ENCODE measurements at places on chromosomes 3 and 15.

DNA sequence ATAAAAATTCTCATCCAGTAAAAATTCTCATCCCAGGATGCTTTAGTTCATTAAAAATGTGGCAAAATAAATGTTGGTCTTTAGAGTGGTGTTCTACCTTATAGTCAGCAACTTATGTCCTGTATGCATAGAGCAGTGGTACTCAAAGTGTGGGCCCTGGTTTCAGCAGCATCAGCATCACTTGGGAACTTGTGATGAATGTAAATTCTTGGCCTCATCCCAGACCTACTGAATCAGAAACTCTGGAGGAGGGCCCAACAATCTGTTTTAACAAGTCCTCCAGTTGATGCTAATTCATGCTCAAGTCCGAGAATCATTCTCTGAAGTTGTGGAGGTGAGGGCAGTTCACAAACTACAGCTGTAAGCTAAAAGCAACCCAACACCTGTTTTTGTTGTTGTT is 307.3 kb upstream of the SATB1 start:
- no peak for DNase-seq

DNA sequence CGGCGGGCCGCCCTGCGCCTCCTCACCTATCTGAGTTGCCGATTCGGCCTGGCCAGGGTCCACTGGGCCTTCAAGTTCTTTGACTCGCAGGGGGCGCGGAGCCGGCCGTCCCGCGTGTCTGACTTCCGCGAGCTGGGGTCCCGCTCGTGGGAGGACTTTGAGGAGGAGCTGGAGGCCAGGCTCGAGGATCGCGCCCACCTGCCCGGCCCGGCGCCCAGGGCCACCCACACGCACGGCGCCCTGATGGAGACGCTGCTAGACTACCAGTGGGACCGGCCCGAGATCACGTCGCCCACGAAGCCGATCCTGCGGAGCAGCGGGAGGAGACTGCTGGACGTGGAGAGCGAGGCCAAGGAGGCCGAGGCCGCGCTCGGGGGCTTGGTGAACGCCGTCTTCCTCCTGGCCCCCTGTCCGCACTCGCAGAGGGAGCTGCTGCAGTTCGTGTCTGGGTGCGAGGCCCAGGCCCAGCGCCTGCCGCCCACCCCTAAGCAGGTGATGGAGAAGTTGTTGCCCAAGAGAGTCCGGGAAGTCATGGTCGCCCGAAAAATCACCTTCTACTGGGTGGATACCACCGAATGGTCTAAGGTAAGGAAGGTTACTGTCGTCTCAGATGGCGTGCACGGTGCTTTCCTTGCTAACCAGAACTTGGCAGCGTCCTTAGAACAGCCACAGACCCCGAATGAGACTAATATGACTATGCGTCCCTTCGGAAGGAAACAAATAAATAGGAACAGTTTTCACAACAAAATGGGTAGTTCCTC is 567 bp downstream of the TICRR start:
- DNase-seq: no peak

DNA sequence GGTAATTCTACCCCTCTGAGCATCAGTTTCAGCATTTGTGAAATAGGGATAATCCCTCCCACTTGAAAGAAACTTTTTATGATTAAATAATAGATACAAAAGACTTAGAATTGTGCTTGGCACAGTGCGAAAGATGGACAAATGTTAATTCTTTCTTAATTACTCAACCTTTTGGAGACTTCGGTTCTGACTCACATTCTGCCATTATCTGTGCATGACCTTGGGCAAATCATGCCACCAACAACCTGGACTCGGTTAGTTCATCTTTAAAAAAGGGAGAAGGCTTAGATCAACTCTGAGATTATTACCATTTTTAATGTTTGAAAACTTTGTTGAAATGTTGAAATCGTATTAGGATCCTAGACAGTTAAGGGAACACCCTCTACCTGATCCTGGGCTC is 40.6 kb upstream of the POLR2M start:
- no peak for DNase-seq

GRCh38 chr3:146894406-146894805 is 289.3 kb upstream of the PLSCR5 start:
- no peak for DNase-seq

GRCh38 chr3:141093397-141093796 is 42.2 kb downstream of the SPSB4 start:
- DNase-seq: no peak

- DNase-seq: no peak
Measured at GRCh38 chr3:14295801-14296200, 106.6 kb upstream of the SLC6A6 start.

GRCh38 chr3:38916706-38917105 is 100.7 kb upstream of the SCN10A start:
- no peak for DNase-seq

- DNase-seq: no peak
Measured at GRCh38 chr3:13277196-13277813, 142.8 kb downstream of the NUP210 start.

DNA sequence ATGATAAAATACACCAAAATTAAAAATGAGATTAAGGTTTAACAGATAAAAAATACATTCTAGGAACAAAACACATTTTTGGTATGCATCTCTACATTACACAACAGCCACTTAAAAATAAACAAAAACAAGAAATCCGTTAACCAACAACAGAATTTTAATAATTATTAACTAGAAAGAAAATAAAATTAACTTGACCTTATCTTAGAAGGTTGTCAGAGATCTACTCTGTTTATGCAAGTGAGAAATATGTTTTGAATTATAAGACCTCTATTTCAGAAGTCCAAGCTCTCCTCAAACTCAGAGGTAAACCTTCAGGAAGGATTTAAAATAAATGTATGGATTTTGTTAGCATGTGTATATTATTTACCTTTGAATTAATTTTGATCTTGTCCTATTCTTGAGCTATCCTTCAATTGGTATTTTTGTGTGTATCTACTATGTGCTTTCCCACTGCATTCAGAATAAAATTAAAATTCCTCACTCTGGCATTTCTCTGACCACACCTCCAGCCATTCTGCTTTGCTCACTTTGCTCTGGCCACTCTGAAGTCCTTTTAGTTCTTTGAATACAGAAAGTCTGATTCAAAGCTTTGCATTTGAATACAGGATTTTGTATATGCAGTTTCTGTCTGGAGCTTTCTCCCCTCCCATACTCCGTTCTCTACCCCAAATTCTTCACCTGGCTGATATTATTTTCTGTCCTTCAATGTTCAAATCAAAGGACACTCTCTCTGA is 352.0 kb downstream of the ZBTB20 start:
- no peak for DNase-seq

GRCh38 chr3:105040026-105040622 is 326.6 kb upstream of the ALCAM start:
- DNase-seq: no peak

DNA sequence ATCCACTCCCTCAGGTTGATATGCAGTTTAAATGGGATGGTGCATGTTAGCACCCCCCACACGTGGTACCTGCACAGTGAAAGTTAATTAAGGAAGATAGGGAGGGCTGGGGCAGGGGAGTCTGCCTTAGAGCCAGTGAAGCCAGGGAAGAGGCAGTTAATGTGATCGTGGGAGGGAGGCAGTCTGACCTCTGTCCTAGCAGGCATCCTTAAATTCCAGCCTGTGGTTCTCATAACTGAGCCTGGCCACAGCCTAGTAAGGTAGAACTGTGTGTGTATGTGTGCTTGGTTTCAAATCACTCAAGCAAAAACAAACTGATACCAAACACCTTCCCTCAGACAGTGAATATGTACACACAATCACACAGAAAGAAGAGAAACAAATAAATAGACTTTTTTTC is 319.1 kb upstream of the TLE3 start:
- no peak for DNase-seq

DNA sequence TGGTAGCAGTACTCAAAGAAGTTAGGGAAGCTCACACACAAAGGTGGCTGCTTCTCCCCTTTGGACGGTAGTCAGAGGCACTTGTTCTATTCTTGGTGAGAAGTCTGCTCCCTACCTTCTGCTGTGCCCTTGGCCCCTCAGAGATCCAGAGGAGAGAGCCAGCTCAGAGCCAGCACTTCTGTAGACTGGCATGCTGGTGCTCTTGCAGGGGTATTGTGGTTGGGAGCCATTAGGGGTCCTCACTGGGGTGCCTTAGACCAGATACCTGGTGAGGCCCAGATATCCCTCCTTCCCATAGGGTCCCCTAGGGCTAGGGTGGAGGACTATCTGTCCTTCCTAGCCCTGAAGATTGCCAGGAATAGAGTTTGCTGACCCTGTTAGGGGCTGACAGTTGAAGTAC is 140.6 kb downstream of the EEFSEC start:
- DNase-seq: no peak

- no peak for DNase-seq
Measured at GRCh38 chr3:154123906-154124305, 2.7 kb downstream of the ARHGEF26 start.

DNA sequence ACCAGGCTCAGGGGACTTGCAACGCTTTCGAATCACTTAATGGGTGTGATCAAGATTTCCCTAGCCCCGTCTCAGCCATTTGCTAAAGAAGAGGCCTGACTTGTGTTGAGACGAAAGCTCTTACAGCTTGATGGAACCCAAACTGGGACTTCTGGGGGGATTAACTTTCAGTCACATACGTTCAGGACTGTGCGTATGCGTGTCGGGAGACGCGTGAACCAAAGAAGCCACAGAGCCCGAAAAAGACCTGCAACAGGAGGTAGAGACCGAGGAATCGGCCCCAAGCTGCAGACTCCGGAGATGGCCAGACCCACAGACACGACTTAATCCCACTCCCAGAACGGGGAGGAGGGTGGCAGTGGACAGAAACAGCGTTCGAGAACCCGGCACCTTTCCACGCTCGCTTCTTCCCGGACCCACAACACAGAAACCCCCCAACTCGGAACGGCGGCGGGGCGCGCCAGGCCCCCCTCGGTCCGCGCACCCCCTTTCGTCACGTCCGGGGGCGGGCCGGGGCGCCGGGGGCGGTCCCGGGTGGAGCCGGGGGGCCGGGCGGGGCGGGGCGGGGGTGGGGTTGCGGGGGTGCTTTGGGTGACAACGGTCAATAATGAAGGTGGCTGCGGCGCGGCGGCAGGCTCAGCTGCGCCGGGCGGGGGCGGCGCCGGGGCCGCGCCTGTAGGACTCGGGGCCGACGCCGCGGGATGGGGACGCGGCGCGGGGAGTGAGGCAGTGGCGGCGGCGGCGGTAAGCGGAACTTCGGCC is at the start of gene ATP11B:
TSS of gene ATP11B (plus strand) at position 604 of the 762 bp plus-strand sequence. CDS start 256 bp downstream, outside the sequence.
- peak; percentile 65 for DNase-seq

GRCh38 chr3:115217292-115217677 is 70.2 kb upstream of the ZBTB20 start:
- no peak for DNase-seq

DNA sequence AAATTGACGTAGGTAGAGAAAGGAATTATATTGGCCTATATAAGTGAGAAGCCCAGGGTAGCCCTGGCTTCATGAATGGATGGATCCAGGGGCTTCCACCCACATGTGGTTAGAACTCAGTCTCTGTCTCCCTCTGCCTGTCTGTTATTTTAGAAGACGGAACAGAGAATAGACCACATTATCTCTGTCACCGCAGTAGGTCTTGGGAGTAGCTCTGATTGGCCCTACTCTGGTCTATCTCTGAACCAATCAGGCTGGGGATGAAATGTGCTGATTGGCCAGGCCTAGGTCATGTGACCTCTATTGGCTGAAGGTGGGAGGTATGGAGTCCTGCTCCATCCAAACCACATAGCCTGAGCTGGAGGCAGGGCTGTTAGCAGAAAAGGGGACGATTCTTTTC is 143.0 kb upstream of the PRR23C start:
- no peak for DNase-seq

GRCh38 chr3:168383573-168383972 is 287.8 kb upstream of the GOLIM4 start:
- no peak for DNase-seq

GRCh38 chr3:134315286-134316106 is 58.8 kb downstream of the AMOTL2 start:
- no peak for DNase-seq

DNA sequence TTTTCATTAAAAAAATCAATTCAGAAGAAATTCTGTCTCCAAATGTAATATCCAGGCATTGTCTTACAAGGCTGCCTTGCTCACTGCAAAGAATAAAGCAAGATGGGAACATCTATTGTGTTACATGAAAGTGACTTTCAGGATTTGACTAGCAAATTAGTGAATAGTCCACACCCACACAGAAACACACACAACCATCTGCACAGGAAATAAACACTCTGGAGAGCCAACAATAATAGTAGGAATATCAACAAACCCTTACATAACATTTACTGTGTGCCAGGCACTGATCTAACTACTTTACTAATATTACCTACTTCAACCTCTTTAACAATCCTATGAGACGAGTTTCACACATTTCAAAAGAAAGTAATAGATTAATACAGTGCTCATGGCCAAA is 28.9 kb upstream of the ZNF385D start:
- no peak for DNase-seq

DNA sequence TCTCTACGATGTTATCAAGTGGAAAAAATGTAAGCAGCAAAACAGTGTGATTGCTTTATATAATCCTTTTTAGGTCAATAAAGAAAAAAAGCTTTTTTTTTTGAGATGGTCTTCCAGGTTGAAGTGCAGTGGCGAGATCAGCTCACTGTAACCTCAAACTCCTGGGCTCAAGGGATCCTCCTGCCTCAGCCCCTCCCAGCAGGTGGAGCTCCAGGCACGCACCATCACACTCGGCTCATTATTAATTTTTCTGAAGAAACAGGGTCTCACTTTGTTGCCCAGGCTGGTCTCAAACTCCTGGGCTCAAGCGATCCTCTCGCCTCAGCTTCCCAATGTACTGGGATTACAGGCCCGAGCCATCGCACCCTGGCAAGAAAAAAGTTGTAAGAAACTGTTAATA is 17.3 kb downstream of the RNF168 start:
- DNase-seq: no peak

DNA sequence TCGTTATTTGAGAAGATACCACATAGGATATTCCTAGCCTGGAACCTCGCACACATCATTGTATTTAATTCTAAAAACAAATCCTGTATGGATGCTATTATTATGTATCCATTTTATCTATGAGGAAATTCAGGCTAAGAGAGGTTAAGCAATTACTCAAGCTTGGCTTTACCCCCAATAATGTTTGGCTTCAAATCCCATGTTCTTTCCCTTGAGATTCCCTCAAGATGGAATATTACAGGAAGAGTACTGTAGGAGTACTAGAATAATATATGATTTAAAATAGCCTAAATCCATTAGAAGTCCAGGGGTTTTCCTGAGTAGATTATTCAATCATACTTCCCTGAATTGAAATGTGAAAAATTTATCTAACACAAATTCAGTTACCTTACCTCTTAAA is 630.2 kb downstream of the ZNF385D start:
- DNase-seq: no peak

All from stimulated activated CD4-positive, alpha-beta T cell treated with anti-CD3 and anti-CD28 coated beads, Interleukin-1b, Interleukin-23, amount 100 ng/mL, for 4 hours (primary cell).